Activated CD8-positive, alpha-beta memory T cell treated with anti-CD3 and anti-CD28 coated beads, Interleukin-2, amount 10 ng/mL, durations not matched to agents 7 days and 5 days (primary cell): ENCODE measurements at places on chromosomes 12 and 14.

DNA sequence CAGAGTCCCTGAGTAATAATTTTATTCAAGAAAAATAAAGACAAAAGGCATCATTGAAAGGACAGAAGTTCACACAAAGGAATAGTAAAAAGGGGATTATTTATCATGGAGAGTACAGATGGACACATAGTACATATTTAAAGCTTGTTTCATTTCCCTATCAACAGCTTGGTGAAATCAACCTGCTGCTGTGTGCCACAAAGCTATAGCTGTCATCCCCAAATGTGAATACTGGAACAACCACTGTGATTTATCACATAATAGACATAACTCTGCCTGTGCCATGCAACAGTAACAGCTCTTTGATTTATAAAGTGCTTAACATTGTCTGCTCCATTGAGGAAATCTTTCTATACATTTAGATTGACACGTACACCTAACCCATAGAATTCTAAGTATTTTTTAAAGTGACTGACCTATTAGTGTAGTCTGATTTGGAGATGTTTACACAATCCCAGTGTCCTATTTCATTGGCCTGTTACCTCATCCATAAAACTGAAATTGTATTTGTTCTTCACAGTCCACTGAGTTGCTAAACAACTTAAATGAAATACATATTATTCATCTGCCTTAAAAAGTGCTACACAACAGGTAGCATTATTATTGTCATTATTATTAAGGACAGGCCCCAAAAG is 3.3 kb downstream of the NEMF start:
- no peak for DNase-seq

DNA sequence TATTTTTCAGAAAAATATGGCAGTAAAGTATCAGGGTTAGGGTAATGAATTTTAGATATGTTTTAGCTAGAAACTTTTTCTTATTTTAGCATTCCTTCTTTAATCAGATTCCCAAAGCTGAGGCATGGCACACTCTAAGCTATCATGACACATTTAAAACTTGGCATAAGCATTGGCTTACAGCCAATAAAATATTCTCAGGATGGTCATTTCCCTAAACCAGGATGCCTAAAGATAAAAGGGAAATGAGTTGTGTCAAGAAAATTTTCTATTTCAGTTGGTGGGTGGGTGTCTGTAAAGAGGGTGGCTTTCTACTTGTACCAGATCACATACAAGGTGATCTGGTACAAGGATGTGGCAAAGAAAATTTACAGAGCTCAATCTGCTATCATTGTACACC is 47.8 kb downstream of the PEBP1 start:
- no peak for DNase-seq

DNA sequence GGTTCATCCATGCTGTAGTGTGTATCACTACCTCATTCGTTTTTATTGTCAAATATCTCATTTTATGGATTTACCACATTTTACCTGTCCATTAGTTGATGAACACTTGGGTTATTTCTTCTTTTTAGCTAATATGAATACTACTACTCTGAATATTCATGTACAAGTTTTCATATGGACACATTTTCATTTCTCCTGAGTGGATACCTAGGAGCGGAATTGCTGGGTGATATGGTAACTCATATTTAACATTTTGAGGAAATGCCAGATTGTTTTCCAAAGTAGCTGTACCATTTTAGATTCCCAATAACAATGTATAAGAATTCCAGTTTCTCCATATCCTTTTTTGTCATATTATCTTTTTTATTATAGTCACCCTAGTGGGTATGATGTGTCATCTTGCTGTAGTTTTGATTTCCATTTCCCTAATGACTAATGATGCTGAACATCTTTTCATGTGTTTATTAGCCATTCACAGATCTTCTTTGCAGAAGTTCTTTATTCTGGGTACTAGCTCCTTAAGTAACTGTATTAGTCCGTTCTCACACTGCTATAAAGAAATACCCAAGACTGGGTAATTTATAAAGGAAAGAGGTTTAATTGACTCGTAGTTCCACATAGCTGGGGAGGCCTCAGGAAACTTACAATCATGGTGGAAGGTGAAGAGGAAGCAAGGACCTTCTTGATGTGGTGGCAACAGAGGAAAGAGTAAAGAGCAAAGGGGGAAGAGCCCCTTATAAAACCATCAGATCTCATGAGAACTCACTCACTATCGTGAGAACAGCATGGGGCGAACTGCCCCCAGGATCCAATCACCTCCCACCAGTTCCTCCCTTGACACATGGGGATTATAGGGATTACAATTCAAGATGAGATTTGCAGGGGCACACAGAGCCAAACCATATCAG is 11.9 kb downstream of the NRDE2 start:
- no peak for DNase-seq

DNA sequence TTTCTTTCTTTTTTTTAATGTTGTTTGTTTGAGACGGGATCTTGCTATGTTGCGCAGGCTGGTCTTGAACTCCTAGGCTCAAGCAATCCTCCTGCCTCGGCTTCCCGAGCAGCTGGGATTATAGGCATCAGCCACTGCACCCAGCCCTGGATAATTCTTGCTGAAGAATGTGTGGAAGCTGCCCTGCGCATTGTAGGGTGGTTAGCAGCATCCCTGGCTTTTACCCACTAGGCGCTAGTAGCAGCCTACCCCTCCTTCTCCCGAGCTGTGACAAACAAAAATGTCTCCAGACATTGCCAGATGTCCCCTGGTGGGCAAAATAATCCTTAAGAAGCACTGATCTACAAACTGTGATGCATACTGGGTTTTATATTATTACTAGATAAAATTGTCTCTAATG is 6.6 kb downstream of the DCAF4 start:
- no peak for DNase-seq

- DNase-seq = no peak
Observed at GRCh38 chr14:32710231-32710671, 228.4 kb upstream of the NPAS3 start.

DNA sequence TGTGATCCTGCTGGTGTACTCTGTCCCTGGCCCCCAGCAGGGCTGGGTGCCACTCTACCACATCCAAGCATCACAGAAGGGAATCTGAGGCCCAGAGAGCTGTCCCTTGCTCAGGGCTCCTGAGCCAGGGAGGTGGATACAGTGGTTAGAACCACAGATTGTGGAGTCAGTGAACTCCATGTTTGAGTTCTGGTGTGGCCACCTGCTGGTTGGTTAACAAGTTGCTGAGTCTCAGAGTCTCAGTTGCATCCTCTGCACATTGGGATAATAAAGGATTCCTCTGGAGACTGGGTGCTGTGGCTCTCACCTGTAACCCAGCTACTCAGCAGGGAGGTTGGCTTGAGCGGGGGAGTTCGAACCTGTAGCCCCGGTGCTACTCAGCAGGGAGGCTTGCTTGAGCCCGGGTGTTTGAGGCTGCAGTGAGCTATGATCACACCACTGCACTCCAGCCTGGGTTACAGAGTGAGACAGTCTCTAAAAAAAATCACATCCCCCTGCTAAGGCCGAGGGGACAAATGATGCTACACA is 39.4 kb downstream of the MVK start:
- no peak for DNase-seq

- DNase-seq = no peak
Observed at GRCh38 chr12:68636268-68636667, 25.6 kb downstream of the RAP1B start.

DNA sequence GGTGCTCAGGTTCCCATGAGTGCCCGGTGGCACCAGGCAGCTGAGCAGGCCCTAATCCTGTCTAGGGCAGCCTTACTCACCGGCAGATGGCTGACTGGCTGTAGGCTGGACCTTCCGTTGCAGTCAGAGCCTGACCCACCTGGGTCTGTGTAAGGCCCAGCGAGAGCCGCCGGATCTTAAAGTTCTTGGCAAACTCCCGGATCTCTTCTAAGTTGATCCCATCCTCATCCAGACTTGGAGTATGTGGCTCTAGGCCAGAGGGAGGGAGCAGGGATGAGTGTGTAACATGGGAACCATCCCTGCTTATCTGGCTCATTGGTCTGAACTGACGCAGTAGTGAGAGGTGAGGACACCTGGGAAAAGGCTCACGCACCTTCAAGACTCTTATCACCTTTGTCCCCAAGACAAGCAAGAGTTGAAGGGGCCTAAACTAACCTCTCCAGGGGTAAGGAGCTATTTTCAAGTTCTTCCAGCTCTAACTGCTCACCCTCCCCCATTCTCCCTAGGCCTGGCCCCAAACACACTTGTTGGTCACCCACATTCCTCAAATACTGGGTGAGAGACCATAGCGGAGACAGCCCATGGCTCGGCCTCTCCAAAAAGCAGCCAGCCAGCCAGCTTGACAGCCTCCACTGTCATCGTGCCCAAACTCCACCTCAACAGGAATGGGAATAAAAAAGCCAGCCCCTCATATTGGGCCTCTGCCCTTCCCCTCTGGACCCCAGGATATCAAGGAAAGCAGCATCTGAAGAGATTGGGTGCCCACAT is 18.8 kb upstream of the TFCP2 start:
- no peak for DNase-seq

- no peak for DNase-seq
Observed at GRCh38 chr14:24108336-24108874, 6.2 kb upstream of the DCAF11 start.

DNA sequence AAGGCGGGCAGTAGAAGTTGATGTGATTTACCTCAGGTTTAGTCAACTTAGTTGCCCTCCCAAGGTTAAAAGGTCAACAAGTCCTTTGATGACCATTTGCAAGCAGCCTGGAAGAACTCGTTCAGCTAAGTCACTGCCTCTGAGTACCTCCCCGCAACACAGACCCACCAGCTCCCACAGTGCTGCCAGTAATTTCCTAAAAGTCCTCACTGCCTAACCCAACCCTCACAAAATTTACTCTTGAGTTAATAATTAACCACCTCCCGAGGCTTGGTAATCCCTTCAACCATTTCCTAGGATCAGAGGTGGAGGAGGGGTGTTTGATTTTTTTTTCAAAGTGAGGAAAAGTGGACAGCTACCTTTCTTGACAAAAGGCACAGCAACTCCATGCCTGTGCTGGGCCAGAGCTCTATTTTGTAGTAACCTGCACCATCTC is 55.8 kb downstream of the MAP3K9 start:
- DNase-seq = no peak

- no peak for DNase-seq
Observed at GRCh38 chr14:75521415-75522199, 662 bp upstream of the BATF start.

DNA sequence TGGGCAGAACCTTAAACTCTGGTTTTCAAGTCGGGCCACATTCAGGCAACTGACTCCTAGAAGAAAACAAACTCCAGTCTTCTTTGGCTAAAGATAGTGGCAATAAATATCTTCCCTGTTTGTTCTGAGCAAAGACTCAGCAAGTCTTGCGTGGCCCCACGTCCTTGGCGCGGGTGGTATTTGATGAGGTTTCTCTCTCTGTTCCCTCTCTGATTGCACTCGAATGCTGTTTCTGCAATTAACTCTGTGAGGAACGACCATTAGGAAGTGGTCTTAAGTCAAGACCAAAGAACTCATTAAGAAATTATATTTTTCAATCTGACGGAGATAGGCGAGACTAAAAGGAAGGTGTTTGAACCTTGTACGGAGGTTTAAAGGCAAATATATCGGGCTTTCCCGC is 177.6 kb downstream of the TMEM132C start:
- no peak for DNase-seq

- DNase-seq = no peak
Observed at GRCh38 chr14:66081594-66082376, 404.4 kb upstream of the CCDC196 start.

DNA sequence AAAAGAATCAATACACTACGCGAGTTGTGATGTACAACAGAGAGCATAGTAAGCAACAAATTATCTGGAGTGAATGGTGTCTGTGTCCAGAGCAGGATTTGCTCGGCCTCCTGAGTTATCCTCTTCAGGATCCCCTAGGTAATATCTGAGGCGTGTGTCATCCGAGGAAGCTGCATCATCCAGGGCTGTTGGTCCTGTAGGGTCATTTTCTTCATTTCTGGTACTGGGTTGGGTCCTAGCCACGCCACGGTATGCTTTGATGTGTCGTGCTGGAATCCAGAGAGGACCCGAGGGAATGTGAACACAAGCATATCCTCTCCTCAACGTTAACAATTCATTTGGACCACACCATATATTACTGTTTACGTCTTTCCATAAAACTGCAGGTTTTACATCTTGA is 19.0 kb upstream of the CLEC4E start:
- no peak for DNase-seq

GRCh38 chr14:82230748-82231147 is 697.1 kb upstream of the SEL1L start:
- no peak for DNase-seq

GRCh38 chr12:101166866-101167265 is 43.2 kb downstream of the SLC5A8 start:
- no peak for DNase-seq

DNA sequence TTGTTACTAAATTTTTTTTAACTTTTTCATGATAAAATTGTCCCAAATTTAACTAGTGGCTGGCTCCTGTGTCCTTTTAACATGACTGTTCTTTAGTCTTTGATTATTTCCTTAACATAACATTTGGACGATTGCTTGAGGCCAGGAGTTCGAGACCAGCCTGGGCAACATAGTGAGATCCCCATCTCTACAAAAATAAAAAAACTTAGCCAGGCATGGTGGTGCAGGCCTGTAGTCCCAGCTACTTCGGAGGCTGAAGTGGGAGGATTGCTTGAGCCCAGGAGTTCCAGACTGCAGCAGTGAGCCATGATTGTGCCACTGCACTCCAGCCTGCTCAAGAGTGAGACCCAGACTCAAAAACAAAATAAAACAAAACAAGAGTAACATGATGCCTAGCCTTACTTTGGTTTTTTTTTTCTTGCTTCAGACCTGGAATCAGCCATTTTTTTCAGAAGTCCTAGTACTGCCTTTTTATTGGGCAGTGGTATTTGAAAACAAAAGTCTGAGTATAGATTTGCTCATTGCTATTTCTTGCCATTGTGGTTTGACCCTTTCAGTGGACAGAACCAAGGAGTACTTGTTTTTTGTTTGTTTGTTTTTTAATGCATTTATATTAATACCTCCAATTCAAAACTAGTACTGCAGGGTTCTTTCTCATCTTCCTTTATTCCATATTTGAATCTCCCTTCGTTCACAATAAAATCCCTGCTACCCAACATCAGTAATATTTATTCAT is 4.8 kb downstream of the TOGARAM1 start:
- DNase-seq = no peak

- DNase-seq = peak; percentile 74
Observed at GRCh38 chr14:69685716-69686115, 74.3 kb downstream of the SUSD6 start.

GRCh38 chr14:68722968-68723566 is 69.8 kb downstream of the ZFP36L1 start:
- DNase-seq = no peak

- no peak for DNase-seq
Observed at GRCh38 chr12:27826076-27826475, 46.0 kb upstream of the MANSC4 start.

DNA sequence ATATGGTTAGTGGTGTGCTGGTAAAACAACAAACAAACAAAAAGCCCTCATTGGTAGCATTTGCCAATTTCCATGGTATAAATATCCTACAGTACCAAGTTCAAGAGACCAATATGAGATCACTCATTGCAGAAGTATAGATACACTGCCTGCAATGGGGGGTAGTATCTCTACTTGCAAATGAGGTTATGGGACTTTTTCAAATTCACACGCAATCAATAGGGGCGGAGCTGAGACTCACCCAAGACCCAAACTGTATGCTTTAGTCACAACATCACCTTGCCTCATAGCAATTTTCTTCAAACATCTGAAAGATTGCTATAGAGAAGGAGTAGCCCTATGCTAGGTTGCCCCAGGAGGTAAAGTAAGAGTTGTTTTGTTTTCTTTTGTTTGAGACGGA is 93.7 kb downstream of the VCPKMT start:
- no peak for DNase-seq
